ENCODE measurements at places on chromosomes 2 and 18.

DNA sequence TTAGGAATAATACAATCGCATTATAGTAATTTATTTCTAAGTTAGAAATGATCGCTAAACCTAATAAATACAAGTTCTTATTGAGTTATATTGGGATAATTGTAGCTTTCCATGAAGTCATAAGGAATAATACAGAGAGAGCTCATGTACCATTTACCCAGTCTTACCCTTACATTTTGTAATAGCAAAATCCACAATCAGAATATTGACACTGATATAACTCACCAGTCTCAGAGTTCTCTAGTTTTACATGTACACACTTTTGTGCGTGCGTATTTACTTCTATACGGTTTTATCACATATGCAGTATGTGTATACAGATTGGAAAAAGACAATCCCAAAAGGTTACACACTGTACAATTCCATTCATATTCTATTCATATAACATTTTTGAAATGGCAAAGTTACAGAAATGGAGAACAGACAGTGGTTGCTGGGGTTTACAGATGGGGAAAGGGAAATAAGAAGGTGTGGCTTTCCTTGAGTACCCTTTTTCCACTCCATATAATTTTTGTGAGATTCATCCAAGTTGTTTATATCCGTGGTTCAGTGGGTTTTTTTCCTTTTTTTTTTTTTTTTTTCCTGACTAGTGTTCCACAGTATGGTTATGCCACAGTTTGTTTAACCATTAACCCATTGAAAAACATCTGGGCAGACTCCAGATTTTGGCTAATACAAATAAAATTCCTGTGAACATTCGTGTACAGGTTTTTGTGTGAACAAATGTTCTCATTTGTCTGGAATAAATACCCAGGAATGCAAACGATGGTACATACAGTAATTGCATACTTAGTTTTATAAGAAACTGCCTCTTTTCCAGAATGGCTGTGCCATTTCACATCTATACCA is 117.2 kb downstream of the HNMT start:
- no peak for DNase-seq

- no peak for DNase-seq
Observed at GRCh38 chr2:21270708-21271122, 146.9 kb downstream of the TDRD15 start.

- DNase-seq: no peak
Observed at GRCh38 chr2:159792599-159792998, 5.4 kb downstream of the CD302 start.

DNA sequence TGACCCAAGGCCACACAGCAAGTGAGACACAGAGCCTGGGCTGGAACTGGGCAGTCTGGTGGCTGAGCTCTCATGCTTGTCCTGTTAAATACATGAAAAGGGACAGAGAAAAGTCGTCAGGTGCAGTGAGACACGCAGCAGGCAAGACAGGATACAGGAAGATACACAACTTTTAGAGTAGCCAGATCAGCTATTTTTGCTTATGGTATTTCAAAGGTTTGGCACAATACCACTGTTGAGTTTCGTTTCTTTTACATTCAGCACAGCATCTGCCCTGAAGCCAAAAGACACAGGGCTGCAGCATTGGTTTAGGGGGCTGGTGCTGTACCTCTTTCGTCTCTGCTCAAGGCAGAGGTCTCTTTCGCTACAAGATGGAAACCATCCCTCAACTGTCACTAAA is 14.0 kb downstream of the FHL2 start:
- DNase-seq: no peak

- DNase-seq: no peak
Observed at GRCh38 chr18:37156330-37156942, 327.5 kb downstream of the KIAA1328 start.

DNA sequence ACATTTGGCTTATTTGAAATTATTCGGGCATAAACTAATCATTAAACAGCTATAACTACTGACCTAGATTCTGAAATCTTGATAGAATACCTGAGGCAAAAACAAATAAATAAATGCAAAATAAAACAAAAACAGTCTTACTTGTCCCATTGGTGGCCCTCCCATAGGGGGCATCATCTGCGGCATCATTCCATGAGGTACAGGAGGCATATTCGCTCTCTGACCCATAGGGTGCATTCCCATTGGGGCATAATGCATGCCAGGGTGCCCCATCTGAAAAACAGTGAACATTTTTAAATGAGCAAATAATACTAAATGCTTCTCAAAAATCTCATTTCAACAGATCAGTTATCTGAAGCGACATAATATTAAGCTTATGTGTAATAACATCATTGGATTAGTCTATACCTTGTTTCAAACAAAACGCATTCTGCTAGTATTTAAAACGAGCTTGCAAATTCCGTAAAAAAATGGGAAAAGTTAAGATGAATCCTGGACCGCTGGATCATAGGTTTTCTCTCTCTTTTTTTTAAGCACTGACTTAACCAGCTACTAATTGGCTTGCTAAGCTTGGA is 1.3 kb downstream of the PRPF40A start:
- DNase-seq: no peak

DNA sequence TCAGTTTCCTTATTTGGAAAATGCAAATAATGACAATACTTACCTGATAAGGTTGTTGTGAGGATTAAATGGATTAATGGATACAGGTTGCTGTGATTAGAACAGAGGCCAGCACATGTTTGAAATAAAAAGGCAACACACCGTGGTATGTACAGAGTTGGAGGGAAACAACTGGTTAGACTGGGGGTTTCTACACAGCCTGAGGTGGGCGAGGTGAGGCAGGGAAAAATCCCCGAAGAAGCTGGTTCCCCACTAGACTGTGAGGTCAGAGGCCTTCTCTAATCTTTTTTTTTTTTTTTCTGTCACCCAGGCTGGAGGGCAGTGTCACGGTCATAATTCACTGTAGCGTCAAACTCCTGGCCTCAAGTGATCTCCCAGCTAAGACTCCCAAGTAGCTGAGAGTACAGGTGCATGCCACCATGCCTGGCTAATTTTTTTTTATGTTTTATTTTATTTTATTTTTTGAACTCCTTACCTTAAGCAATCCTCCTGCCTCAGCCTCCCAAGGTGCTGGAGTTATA is 1.2 kb upstream of the E2F6 start:
- no peak for DNase-seq

DNA sequence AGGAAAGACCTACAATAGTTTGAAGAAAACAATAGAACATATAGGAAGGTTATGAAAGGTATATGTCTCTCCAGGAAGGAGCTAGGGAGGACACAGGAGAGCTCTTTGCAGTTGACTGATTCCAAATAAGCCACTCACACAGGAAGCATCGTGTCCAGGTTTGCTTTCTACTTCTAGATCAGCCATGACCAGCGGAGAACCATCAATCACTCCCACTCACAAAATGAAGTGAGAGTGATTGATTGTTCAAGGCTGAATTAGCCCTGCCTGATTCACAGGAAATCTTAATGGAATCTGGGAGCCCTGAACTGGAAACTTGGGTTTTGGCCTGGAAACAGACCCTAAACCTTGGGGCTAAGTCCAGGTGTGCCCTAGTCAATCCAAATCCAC is 1292.2 kb upstream of the ZEB2 start:
- no peak for DNase-seq

DNA sequence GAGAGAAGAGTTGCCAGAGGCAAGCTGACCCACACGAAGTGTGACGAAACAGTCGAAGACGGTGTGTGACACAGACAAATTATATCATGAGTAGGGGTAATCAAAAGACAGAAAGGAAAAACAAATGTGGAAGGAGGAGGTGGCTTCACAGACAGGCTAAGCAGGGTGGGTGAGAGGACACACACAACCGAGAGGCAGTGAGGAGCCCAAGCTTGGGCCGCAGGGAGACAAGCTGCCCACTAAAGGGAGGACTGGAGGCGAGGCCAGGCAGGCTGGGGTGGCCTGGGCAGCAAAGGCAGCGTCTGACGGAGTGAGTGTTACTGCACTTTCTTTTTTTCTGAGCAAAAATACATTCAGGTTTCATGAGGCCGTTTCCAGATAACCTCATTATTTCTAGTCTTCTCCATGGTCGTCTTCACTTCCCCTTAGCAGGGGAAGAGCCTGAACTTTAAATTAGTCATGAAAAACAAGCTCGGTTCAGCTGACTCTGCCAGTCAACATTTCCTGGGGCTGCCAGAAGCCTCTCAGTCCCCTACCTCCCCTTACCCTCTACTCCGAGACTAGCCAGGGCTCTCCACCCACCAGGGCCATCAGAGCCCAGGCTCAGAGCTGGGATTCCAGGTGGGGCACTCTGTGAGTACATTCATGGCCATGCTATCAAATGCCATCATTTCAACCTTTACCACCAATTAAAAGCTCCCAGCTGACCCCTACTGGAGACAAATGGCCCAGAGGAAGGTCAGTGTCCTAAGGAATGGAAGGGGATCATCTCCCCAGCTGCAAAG is 13.8 kb upstream of the ZFP36L2 start:
- no peak for DNase-seq

- no peak for DNase-seq
Observed at GRCh38 chr18:78730546-78730945, 249.1 kb upstream of the SALL3 start.

DNA sequence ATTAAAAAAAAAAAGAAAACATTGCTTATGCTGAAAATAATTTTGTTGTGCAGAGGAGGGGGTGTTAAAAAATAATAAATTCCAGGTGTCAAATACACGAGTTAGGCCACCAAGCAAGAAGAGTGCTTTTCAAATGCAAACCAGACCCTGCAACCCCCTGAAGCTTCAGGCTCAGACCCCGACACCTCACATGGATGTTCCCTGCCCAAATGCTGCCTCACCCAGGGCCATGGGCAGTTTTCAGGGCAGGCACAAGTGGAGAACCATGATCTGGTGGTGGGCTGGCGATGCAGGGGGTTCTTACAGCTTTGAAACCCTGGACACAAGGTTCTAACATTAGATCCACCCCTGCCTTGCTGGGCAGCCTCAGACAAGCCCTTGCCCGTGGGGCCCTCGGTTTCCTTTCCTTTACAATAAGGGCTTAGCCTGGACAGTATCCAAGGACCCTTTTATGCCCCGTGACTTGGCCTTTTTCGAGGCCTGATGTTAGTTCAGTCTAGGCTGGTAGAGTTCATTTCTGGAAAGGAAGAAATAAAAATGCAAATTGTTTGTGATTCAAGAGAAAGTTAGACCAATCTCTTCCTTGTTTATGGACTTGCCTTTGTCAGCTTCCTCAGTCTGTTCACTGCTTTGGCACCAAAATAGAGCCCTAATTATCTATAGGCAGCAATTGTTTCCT is 168.7 kb downstream of the DDX1 start:
- no peak for DNase-seq

DNA sequence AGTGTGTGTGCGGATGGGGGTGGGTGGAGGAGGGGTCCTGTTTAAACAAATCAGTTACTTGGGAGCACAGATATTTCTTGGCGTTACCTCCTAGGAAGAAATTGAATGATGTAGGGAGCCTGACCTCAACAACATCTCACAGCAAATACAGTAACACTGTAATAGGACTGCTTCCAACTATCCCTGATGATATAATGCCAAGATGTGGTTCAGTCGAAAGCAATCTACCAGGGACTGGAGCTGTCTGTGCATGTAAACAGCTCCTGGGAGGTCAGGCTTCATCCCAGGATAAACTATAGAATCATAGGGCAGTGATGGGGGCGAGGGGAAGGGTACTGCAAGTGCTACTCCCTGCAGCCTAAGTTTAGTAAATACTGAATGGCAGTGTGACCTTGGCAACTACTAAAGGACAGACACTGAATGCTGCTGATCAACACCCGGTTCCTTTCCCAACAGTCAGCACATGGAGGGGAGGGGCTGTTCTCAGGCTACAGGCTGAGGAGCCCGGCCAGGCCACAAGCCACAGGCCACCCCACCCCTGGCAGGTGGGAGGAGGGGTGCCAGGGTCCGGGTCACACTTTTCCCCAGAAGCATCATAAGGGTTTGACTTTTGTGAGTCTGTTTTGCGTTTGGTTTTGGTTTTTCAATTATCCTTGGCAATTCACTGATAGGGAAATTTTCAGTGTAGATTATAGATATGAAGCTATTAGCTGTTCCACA is 85.3 kb upstream of the ZNF397 start:
- DNase-seq: no peak

- DNase-seq: no peak
Observed at GRCh38 chr2:212052412-212053159, 486.0 kb downstream of the ERBB4 start.

All from stimulated activated CD8-positive, alpha-beta memory T cell treated with anti-CD3 and anti-CD28 coated beads, Interleukin-15, amount 100 ng/mL, for 1 hour (primary cell).